ENCODE measurements at places on chromosomes 16 and 17.

DNA sequence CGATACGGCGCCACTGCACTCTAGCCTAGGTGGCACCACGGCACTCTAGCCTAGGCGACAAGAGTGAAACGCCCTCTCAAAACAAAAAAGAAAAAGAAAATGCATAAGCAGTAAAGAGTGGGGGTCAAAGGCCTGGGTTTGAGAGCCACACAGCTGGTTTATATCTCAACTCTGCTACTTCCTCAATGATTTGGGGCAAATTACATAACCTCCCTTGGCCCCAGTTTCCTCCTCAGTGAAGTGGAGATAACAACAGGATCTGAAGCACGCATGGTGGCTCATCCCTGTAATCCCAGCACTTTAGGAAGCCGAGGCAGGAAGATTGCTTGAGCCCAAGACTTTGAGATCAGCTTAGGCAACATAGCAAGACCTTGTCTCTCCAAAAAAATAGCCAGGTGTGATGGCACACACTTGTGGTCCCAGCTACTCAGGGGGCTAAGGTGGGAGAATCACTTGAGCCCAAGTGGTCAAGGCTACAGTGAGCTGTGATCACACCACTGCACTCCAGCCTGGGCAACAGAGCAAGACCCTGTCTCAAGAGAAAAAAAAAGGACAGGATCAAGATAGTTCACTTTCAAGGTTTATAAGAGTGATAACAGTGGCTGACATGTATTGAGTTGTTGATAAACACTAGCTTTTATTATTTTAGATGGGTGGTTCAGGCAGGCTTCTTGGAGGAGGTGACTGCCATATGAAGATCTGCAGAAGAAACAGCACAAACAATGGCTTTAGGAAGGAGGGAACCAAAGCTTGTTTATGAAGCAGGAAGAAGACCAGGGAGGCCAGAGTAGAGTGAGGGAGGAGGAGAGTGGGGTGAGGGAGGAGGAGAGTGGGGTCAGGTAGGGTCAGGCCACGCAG, 8.5 kb upstream of the COG1 start:
- no peak for DNase-seq

DNA sequence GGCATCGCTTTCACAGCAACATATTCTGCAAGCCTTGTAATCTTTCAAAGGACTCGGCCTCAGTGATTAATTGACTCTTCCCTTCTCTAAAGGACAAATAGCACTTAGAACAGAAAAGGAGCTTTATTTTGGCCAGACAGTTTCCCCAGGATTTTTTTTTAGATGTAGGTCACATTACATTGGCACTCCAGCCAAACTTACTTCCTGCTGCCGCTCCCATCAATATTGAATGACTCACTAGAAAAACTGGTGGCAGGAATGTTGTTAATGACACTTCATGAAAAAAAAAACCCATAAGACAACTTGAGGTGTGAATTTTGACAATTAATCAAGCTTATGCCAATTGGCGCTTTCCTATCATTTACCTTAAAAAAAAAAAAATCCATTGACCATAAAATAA, 432.6 kb downstream of the TOX3 start:
- DNase-seq: no peak

- DNase-seq: no peak
Observed at GRCh38 chr17:66604376-66604775, 230.5 kb upstream of the CACNG5 start.

DNA sequence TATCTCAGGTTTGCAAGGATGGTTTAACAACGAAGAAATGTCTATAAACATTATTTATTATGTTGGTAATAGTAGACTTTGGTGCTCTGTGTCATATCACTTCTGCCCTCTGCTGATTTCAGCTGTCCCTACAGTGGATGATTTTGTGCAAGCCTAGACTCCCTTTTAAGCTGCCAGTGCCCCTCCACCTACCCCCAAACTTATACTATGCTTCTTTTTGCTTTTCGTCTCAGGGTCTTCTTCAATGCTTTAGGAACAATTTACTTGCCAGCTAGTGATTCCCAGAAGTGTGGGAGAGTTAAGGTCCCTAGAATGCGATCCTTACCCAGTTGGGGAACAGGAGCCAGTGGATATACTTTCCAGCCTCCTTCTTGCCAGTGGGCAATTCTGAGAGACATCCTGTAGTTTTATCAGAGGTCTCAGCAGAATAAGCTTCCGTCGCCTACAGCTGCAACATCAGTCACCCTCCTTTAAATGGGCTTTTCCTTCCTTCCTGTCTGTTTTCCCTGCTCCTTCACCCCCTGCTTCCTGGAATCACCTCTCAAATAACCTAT, 4.1 kb downstream of the ICAM2 start:
- DNase-seq: no peak

DNA sequence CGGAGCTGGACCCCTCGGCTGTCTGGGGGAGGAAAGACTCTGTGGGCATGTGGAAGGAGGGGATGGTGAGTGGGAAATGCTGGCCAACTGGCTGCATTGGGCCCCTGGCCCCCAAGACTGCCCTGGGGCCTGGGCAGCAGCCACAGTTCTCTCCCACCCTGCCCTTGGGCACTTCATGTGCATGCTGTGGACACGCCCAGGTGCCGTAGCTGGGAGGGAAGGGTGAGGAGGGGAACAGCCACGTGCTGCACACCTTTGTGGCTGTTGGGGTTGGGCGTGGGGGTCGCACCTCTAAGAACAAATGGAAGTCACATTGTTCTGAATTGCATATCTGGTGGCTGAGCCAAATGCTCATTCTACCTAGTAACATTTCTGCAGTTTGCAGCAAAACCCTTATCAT, 11.9 kb upstream of the ZNHIT3 start:
- no peak for DNase-seq

DNA sequence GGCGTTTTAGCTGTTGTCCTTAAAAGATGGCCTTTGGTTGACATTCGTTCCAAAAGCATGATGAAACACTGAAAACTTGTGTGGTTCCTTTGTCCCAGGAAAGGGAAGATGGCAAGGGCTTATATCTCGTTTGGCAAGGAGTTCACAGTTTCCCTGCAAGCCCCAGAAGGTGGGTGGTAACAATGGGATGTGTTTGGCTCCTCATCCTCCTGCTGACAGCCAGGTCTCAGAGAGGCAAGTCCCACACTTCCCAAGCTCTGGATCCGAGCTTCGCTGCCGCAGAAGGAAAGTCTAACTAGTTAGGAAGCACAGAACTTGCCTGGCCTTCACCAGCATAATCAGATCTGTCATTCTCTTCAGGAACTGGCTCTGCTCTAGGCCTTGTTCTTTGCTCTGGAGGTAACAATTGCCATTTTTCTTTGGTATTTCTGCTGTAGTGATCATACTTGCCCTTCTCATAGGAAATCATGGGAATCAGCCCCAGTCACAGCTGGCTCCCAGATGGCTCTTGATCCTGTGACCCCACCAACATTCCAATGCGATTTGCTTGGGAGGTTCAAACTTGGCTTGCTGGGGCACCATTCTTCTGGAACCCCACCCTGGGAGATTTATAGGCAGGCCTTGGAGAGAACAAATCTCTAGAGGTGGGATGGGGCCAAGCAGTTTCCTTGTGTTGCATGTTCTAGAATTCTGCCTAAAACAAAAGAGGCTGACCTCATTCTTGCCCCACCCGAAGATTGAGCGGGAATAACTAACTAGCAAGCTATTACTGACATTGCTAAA, 17.9 kb downstream of the KPNA2 start:
- DNase-seq: no peak

- no peak for DNase-seq
Observed at GRCh38 chr16:84143784-84144199, 1.2 kb downstream of the HSDL1 start.

- no peak for DNase-seq
Observed at GRCh38 chr17:6509031-6509771, 47.2 kb downstream of the PITPNM3 start.

DNA sequence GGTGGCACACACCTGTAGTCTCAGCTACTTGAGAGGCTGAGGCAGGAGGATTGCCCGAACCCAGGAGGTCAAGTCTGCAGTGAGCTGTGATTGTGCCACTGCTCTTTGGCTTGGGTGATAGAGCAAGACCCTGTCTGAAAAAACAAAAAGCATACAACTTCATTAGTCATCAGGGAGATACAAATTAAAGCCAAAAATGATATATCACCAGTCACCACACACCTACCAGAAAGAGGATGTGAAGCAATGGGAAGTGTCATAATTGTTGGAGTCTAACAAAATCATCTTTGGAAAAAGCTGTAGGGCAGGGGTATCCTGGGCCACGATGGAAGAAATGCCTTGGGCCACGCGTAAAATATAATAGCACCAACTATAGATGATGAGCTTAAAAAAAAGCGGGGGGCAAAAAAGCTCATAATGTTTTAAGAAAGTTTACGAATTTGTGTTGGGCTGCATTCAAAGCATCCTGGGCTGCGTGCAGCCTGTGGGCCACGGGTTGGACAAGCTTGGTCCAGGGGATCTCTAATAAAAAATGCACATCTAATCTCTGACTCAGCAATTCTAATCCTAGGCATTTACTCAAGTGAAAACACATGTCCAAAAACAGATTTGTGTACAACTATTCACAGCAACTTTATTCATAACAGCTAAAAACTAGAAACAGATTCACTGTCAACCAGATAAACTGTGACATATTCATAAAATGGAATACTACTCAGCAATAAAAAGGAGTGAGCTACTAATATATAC, 65.9 kb downstream of the HIC1 start:
- DNase-seq: no peak

- no peak for DNase-seq
Observed at GRCh38 chr16:23504453-23505179, 5.7 kb downstream of the GGA2 start.

DNA sequence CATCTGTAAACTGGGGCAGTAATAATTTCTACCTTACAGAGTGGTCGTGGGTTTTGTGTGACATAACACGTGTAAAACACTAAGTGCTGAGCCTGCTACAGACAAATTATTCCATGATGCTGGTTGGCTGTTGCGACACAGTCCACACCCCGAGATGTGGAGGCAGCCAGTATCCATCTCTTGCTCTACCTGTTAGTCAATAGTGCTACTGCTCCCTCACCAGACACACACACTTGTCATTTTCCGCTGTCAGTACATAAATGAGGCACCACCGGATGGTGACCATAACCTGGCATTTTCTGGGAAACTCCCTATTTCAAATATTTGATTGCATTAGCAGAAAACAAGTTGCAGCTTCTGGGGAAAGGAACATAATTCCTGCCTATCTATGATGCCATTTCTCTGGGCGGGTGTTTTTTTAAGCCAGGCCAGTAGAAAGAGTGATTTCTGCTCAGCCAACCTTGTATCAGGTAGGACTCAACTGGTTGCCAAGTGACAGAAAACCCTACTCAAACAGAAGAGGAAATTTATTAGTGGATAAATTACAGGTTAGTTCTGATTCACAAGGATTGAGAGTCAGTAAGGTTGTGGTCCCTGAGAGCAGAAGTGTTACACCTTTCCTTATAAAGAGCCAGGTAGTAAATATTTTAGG, 24.1 kb downstream of the DNAJA2 start:
- no peak for DNase-seq

GRCh38 chr16:88049561-88050545, 98.6 kb downstream of the BANP start:
- DNase-seq: no peak

DNA sequence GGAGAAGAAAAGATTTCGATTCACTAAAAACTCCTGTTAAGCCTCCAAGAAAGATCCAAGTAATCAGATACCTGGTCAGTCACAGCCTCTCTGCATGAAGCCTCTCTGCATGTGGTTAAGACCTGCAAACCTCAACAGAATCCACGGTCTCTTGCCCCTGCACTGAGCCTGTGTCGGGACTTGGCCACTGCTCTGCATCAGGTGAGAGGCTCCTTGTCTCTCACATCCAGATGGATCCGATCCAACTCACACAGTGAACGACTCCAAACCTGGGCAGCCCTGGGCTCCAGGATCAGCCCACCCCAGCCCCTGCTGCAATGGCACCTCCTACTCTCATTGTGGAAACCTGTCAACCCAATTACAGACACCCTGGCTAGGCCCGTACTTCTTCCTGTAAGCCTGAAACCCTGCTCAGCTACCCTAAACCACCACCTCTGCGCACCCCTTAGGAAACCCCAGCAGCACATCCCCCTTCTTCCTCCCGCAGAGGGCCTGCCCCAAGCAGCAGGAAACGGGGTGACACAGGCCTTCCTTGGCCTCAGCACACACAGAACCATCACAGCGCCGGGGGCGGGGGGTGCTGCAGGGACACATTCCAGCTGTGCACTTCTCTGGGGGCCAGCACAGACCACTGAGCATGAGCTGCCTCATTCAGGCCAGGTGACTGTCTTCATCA, 129.5 kb downstream of the ANKRD11 start:
- no peak for DNase-seq

Data from mesothelial cell of epicardium (in vitro differentiated cells).